ENCODE measurements at places on chromosomes 2 and 18.

- DNase-seq, result no peak
These were observed 558 bp upstream of the GAREM2 start for GRCh38 chr2:26172189-26172870.

DNA sequence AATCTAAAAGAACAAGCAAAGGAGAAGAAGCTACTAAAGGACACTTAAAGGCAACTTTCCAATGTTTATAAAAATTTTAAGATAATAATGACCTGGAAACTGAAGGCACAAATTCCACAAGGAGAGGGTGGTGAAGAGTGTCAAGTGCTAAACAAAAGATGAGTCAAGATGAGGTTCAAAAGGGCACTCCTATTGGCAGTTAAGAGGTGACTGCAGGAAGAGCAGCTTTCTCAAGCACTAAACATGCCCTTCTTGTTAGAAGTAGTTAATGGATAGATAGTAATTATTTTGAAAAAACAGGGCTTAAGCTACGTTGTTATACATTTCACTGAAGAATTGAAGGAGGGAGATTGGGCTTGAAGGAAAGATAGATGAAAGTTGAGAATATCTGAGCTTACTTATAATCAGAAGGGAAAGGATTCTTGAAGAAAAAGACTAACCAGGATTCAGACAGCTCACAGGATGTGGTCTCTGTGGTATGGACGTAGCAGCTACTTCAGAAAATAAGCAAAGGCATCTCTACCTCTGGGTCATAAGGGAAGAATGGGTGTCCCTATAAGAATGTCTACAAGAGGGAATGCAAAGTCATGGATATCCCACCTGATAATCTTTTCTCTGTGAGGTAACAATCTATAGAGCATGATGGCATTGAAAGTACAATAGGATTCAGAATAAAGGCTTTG lies 454.7 kb upstream of the SLC39A10 start:
- peak; percentile 17 for DNase-seq

DNA sequence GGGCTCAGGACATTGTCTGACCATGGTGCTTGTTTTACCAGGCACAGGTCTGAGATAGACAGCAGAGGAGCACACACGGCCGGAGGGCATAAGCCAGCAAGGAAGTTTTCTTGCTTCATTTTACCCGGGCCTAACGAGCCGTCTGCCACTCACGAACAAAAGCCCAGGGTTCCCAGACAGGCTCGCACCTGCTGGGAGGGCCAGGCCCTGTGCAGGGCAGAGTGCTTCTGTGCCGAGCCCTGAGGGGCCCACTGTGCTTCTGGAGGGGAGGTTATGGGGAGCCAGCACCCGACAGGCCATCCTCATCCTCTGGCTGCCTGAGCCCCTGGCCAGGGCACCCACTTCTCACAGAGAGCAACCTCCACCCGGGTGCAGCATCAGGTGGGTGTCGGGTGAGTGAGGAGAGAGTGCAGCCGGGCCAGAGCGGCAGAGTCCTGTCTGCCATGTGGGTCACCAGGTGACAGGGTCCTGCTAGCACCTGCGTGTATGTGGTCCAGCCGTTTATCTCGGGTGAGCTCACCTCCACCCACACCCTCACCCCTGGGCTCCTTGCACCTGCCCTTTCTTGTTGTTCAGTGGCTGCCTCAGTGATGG lies 297.9 kb downstream of the NDUFA10 start:
- DNase-seq, result no peak

DNA sequence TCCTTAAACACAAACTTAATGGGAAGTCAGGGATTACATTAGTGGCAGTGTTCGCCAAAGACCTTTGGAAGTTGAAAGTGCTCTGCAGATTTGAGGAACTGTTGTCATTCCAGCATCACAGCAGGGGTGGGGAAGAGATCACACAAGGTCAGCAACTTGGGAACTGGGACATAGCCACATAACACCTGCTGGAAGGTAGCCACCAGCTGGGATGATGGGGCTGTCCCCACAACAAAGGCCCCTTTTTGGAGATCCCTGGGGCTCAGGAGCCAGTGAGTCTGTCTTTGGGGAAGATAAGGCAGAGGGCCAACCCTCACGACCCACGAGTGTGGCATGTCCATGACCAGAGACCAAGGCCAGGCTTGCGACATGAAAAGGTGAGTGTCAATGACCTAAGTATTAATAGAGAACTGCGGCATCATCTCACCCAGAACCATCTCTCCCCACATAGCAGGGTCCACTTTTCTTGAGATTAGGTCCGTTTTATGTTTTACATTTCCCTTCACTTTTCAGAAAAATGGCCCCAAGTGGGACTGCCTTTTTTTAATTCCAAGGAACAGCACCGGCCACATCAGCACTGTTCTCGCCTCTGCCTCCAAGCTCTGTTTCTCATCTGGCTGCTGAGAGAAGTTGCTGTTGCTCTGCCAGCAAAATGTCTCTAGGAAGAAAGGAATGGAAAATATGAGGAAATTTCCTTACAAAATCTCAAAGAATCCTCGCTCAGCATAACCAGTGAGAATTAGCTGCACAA lies 106.9 kb downstream of the GFPT1 start:
- DNase-seq, result no peak

- no peak for DNase-seq
These were observed 46.0 kb downstream of the ODC1 start for GRCh38 chr2:10402062-10402585.

- no peak for DNase-seq
These were observed 307.1 kb downstream of the TSN start for GRCh38 chr2:122062506-122062905.

GRCh38 chr18:44731530-44732237 lies 51.0 kb downstream of the SETBP1 start:
- peak; percentile 24 for DNase-seq

DNA sequence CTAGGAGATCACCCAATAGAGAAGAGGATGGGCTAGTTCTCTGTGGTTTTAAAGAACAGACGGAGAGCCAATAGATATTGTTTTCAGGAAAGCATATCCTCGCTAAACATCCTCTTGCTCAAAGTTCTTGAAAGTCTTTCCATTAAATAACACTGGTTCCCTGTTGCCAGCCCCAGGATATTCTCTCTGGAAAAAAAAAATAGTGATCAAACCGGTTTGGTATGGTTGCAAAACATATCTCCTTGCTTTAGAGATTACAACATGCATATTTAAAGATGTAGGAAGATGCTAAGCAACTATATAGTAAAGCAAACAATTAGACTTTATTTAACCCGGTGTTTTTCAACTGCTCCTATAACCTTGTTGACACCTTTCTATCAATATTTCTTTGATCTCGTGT lies 211.4 kb downstream of the CMPK2 start:
- no peak for DNase-seq

DNA sequence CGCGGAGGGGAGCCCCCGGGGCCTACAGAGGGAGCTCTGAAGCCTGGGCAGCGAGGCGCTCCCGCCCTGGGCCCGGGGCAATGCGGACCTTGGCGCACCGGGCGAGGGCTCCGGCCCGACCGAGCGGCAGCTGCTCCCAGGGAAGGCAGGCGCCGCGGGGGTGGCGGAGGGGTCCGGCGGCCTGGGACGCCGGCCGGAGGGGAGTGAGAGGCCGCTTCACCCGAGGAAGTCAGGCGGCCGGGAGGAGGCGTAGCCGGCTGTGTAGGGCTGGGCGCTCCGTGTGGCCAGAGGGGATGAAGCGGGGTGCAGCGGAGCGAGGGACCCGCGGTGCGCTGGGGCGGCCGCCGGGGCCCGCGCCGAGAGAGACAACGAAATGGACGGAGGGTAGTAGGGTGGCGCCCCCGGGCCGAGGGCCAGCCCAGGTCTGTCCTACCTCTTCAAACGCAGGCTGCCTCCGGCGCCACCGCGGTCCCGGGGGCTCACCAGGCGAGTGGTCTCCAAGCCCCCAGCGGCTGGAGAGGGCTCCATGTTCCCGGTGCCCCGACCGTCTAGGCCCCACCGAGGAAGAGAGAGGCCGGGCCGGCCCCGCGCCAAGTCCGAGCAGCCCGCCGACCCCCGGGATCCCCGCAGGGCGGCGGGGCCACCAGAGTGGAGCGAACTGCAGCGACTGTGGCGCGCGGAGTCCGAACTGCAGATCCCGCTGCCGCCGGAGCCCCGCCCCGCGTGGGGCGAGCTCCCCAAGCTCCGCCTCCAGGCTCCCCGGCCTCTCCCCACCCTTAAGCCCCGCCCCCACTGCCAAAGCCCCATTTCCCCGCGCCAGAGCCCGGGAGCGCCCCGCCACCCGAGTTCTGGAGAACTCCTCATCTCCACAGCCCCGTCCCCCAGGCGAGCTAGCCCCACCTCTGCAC lies at the start of gene SLC30A3:
SLC30A3 (minus strand) TSS at position 669 of the 908 bp plus-strand sequence; CDS start at position 528, 141 bp downstream.
- DNase-seq, result no peak

GRCh38 chr18:28176698-28176947 lies 307 bp downstream of the CDH2 start:
- DNase-seq, result no peak

DNA sequence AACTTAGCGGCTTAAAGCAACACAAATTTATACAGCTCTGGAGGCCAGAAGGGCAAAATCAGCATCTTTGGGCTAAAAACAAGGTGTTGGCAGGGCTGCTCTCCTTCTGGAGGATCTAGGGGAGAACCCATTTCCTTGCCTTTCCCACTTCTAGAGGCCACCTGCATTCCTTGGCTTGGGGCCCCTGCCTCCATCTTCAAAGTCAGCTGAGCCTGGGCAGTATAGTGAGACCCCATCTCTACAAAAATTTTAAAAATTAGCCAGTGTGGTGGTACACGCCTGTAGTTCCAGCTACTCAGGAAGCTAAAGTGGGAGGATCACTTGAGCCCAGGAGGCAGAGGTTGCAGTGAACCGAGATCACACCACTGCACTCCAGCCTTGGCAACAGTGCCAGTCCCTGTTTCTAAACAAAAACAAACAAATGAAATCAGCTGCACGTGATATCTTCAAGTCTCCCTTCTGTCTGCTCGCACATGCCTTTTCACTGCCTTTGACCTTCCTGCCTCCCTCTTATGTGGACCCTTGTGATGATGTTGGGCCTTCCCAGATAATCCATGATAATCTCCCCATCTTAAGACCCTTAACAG lies 200.6 kb downstream of the ZFP36L2 start:
- no peak for DNase-seq

DNA sequence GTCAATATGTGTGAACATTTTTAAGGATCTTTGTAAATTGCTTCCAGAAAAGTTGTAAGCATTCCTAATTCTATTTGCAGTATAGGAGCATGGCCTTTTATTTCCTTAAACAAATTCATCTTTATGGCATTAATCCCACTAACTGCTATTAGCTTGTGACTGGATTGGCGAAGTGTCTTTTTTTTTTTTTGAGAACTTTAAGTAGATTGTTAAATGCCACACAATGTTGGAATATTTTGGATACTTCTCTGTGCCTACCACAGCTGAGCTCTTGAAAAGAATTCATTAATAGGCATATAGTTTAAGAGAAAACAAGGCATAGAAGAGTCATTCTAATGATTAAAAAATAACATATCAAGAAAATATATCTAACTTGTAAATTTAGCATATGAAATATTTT lies 129.7 kb downstream of the LAMA3 start:
- DNase-seq, result no peak

Data from NB4 (cell line).